ENCODE measurements at places on chromosomes 16 and 17.
A peak's percentile ranks its signal among the peaks of the same experiment; 100 is the strongest.

DNA sequence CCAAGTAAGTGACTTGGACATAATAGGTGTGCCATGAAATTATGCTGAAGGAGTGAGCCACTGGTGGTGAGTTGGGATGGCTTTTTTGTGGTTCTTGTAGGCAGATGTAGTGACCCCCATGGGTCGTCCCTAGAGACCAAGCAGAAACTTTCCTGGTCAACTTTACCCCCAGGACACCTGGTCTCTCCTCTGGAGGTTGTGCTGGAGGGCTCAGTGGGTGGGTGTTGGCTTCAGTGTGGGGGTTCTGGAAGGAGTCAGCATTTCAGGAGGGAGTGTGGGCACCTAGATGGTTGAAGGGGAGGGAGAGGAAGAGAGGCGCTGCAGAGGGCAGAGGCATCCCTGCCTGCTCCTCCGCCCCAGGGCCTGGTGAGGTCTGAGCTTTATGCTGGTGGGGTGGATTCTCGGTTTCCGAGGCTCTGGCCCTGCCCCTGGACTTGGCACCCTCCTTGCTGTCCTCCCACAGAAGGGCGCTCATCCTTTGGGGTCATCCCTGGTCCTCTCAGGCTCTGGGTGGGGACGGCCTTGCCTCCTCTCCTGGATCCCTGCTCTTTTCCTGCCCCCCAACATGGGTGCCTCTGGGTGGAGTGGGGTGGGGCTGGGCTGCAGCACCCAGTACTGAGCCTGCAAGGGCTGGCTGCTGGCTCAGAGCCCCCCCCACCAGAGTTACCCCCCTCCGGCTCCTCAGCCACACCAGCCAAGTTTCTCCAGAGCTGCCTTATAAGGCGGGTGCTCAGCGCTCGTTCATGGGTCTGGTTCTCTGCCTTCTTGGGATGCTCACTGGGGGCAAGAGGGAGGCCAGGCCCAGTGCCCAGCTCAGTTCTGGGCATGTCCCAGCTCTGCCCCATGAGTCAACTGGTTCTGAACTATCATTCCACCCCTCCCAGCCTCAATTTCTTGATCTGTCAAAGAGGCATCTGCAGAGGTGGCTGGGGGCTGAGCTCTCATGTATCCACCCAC, 266.8 kb downstream of the SEC14L1 start:
- no peak for DNase-seq

DNA sequence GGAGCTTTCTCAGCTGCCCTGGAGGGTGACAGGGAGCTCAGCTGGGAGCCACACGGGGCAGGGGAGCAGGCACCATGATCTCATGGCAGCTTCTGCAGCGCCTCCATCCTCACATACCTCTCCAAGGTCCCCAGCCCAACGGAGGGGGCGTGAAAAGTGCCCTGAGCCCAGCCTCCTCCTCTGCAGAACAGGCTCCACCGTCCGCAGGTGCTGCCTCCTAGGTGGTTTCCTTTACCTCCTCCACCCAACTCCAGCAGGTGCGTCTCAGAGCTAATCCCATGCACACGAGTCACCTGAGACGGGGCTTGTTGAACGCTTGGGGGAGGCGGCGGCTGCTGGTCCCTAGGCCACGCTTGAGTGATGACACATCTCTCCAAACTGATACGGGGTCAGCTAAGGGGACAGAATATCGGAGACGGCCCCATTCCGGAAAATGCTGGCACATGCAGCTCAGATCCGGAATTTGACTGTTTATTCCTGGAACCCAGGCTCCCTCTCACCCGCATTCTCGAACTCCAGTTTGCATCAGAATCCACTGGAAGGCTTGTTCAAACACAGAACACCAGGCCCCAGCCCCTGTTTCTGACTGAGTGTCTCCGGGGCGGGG, 387 bp upstream of the SLC38A8 start:
- DNase-seq = peak; percentile 81

GRCh38 chr17:1038459-1039122, 41.7 kb downstream of the TIMM22 start:
- no peak for DNase-seq

GRCh38 chr16:84040823-84041820, 1.5 kb downstream of the SLC38A8 start:
- DNase-seq = no peak

GRCh38 chr17:43888548-43888947, 18.8 kb downstream of the MPP2 start:
- no peak for DNase-seq

- no peak for DNase-seq
Measured at GRCh38 chr16:86893506-86893905, 315.2 kb downstream of the FOXL1 start.

GRCh38 chr17:61492759-61493526, 40.7 kb downstream of the TBX4 start:
- DNase-seq = no peak

DNA sequence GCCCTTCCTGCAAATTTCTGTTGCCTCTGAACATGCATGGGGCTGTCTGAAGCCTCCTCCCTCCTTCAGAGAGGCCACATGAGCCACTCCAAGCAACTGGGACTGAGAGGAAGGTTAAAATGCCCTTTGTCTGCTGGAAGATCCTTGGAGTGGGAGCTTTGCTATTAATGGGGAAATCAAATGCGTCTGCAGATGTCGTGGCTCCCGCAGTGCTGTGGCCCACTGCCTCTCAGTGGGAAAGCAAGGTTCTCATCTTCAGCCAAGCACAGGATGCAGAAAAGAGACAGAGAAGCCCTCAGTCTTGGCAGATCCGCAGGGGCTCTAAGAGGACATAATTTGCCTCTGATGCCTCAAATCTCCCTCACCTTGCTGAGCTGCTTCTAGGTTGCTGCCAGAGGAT, 34.8 kb downstream of the PEMT start:
- DNase-seq = no peak

GRCh38 chr17:859061-859823, 77.1 kb downstream of the MRM3 start:
- DNase-seq = no peak

GRCh38 chr17:17057057-17057551, 14.8 kb downstream of the MPRIP start:
- no peak for DNase-seq

DNA sequence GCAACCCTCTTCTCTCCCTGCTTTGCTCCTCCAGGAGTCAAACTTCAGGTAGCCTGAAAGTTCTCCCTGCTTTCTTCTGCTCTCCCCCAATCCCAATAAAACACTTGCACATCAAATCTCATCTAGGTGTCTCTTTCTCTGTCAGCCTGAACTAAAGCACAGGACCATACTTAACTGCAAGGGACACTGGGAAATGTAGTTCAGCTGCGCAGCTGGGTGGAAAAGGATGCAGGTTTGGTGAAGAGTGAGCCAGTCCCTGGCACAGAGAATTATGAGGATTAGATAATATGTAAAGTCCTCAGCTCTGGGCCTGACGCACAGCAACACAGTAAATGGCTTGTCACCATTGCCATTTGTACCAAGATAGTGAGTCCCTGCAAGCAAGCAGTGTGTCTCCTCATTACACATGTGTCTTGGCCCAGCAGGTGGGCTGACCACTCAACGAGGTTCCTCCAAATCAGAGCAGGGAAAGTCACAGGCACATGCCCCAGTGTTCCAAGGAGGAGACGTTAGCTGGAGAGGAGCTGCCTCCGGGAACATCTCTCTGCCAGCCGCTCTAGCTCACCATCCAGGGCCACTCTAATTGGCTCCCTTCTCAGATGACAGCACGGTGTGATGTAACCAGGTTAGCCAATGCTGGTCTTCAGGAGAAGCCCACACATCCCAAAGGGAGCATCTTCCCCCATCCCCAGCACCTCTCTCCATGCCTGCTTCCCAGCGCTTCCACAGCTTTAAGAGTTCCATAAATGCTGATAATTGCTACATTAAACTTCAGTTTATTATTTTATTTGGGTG, 29.7 kb upstream of the IRX3 start:
- no peak for DNase-seq

DNA sequence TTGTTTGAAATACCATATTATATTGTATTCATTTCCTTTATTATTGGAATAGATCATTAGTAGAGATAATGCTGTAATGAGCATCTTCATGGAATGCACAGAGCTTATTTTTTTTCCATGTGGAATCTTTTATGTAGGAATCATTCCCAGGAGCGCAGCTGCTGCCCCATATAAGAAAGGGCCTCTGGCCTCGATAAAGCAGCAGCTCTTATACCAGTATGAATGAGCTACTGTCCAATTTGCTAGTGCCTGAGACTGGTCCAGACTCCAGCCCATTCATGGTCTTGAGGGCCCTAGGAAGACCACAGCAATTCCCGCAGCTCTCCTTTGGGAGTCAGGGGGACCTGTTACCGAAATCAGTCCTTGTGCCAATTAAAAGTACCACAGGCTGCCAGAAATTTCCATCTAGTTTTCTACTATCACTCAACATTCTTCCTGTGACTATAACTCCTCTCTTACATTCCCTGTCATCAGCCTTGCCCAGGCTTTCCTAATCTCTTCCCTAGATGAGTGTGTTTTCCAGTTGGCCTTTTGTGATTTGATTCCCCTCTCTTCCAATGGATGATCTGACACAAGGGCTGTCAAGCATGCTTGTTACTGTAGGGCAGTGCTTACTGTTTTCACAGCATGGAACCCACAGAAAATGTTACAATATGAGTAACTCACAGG, 1.9 kb downstream of the ZNF843 start:
- DNase-seq = no peak

DNA sequence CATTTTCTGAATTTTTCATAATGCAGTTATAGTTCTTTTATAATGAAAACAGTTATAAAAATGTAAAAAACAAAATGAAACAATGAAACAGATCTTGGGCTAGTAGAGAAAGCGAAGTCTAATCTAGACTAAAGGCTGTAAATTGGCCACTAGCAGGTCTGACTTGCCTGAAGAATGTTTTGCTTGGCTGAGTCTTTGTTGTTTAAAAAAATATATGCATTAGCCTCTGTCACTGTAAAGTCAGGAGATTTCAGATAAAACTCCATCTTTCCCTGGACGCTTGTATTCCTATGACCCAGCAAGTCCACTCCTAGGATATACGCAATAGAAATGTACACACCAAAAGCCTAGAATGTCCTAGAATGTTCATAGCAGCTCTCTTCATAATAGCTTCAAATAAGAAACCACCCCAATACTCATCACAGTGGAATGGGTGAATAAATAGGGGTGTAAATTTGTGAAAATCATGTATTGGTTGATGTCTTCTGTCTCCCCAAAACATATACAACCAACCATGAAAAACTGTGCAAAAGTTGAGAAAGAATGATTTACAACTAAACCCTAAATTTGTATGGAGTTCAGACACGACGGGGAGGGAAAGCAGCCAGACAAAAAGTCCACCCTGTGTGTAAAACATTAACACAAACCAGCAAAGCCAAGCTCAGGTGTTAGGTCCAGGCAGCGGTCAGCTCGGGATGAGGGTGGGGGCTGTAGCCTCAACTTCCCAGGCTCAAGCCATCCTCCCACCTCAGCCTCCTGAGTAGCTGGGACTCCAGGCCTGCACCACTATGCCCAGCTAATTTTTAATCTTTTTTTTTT, 37.7 kb upstream of the MEAK7 start:
- DNase-seq = no peak

- DNase-seq = no peak
Measured at GRCh38 chr17:68390888-68391545, 66.3 kb downstream of the WIPI1 start.

GRCh38 chr17:81091154-81091553, 56.2 kb downstream of the BAIAP2 start:
- no peak for DNase-seq

DNA sequence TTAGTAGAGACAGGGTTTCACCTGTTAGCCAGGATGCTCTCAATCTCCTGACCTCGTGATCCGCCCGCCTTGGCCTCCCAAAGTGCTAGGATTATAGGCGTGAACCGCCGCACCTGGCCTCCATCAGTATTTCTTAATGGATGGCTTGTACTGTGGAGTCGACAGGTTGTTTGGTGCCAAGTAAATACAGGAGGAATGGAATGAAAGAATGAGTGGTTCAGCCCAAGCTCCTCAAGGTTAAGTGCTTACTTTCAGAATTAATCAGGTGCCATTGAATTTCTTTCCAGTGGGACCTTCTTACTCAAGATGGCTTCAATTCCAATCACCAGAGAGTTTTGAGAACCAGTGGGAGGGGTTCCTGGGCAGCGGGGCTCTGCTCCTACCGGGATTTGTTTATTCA, 25.0 kb downstream of the ALOX15 start:
- DNase-seq = no peak

DNA sequence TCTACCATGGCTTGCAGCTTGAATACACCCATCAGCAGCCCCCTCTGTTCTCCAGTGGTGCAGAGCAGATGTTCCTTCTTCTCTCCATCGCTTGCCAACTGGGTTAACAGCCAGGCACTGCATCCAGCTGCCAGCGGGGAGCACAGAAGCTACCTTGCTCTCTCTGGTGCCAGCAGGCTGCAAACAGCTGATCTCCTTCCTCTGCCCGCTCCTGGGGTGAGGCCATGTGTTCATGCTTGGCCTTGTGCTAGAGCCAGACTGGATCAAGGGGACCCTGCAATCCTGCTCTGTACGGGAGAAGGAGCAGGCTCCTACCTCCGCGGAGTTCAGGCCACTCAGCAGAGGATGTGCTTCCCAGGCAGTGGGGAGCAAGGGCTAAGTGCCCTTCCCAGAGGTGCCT, 24.1 kb upstream of the ENGASE start:
- no peak for DNase-seq

GRCh38 chr17:79646721-79647455, 36.0 kb upstream of the RBFOX3 start:
- DNase-seq = no peak

GRCh38 chr17:42389135-42389417, 834 bp upstream of the STAT3 start:
- no peak for DNase-seq

- no peak for DNase-seq
Measured at GRCh38 chr17:27351759-27352158, 57.8 kb downstream of the WSB1 start.

DNA sequence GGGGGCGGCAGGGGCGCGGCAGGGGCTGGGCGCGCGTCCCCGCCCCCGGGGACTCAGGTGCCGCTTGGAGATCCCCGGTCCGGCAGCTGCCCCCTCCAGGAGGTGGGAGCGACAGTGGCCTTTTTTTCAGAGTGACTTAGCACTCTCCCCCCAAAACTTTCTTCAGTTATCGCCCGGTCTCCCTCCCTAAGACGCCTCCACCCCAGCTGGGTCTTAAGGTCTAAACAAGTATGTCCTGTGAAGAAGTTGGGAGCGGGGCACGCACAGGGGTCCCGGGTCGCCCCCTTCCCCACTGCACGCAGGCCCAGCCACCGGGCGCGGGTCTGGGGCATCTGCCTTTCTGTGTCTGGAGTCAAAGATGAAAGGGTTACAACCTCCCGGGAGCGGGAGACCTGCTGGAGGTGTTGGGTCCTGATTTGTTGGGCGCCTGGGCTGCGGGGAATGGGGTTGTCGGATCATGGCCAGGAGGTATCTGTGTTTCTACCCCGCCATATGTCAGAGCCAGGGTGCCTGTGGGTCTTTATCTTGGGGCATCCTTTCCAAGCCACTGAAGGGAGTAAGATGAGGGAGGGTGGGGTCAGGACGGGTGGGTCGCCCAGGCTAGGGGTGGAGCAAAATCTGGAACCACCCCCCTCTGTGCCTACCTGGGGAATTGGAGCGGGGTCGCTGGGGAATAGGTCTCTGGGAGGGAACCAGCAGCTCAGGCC, 757 bp downstream of the FMNL1 start:
- DNase-seq = no peak
